Activated CD8-positive, alpha-beta memory T cell treated with anti-CD3 and anti-CD28 coated beads, Interleukin-2, amount 10 ng/mL, durations not matched to agents 7 days and 5 days (primary cell): ENCODE measurements at places on chromosomes 4 and X.
A peak's percentile ranks its signal among the peaks of the same experiment; 100 is the strongest.

DNA sequence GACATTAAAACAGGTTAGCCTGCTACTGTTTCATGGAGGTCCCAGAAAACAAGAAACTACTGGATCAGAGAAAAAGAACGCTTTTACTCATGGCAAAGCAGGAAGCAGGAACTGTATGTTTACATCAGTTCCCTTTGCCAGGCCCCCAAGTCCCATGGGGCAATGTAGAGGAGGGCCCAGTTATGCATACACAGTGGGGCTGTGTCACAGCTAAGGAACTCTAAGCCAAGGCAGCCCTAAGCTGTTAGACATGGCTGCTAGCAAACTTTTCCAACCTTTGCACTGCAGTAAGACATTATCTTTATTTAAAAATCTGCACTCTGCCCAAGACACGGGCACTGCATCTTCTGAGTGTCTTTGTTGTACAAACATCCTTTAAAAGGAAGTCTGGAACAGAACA is 975.8 kb downstream of the C4orf33 start:
- H3K36me3 ChIP-seq = no peaks in the 10 kb centered on the region
- no peak overlapping the region for H3K4me3 ChIP-seq
- no peak overlapping the region for H3K27ac ChIP-seq
- no peaks in the 10 kb centered on the region for H3K4me1 ChIP-seq

DNA sequence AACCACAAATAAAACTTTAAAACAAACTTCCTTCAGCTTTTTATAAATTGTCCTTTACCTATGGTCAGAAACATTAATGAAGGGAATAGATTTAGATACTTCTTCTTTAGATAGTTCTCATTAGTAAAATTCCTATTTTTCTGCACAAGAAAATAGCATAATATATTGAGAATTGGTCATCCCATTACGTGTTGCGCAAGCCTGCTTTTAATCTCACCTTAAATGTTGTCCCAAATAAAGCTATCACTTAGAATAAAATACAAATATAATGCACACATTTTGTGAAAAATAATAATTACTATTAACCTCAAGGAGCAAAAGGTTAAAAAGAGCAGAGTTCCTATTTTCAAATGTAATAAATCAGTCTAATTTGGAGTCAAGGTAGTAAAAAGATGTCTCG is 95.2 kb upstream of the TTC29 start:
- DNase-seq = no peak
- no peaks in the 10 kb centered on the region for H3K36me3 ChIP-seq
- no peak overlapping the region for H3K4me3 ChIP-seq
- no peaks in the 10 kb centered on the region for H3K4me1 ChIP-seq
- H3K27ac ChIP-seq = no peak overlapping the region

GRCh38 chr4:169906104-169906503 is 120.1 kb downstream of the MFAP3L start:
- H3K27ac ChIP-seq = no peak overlapping the region
- no peaks in the 10 kb centered on the region for H3K4me1 ChIP-seq
- H3K36me3 ChIP-seq = no peaks in the 10 kb centered on the region
- DNase-seq = no peak

GRCh38 chr4:8723222-8723980 is 130.8 kb downstream of the CPZ start:
- peaks cover 3% of the 10 kb centered on the region for H3K4me1 ChIP-seq
- no peaks in the 10 kb centered on the region for H3K36me3 ChIP-seq
- no peak for DNase-seq
- H3K4me3 ChIP-seq = no peak overlapping the region

- H3K4me3 ChIP-seq = no peak overlapping the region
- no peak for DNase-seq
- no peaks in the 10 kb centered on the region for H3K4me1 ChIP-seq
- peaks cover 22% of the 10 kb centered on the region for H3K36me3 ChIP-seq
- no peak overlapping the region for H3K27ac ChIP-seq
These were observed 16.0 kb downstream of the C4orf33 start for GRCh38 chr4:129111919-129112318.

DNA sequence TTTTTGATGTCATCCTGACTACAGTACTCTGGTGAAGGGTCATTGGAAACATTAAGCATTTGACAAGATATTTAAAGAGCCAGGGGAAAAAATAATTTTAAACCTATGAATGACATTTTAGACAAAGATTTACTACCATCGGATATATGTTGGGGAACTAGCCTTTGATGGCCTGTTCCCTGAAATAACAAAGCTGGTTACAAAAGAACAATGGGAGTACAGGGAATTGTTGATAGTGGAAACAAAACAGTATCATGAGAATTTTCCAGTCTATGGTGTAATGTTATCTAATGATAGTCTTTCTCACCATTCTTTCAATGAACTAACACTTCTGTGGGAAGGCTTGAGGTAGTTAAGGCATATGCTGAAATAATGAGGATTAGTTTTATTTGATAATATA is 125.9 kb upstream of the KLHL4 start:
- H3K36me3 ChIP-seq = no peaks in the 10 kb centered on the region
- no peak overlapping the region for H3K4me3 ChIP-seq
- no peaks in the 10 kb centered on the region for H3K27me3 ChIP-seq
- no peaks in the 10 kb centered on the region for H3K4me1 ChIP-seq
- no peak overlapping the region for H3K27ac ChIP-seq

GRCh38 chr4:151418385-151418784 is 9.4 kb downstream of the FHIP1A start:
- H3K4me3 ChIP-seq = no peak overlapping the region
- DNase-seq = no peak
- peaks cover 43% of the 10 kb centered on the region for H3K27me3 ChIP-seq
- H3K36me3 ChIP-seq = no peaks in the 10 kb centered on the region
- H3K4me1 ChIP-seq = no peaks in the 10 kb centered on the region
- H3K27ac ChIP-seq = no peak overlapping the region

- no peak overlapping the region for H3K27ac ChIP-seq
- H3K4me1 ChIP-seq = no peaks in the 10 kb centered on the region
- no peak overlapping the region for H3K4me3 ChIP-seq
- no peaks in the 10 kb centered on the region for H3K27me3 ChIP-seq
- no peak for DNase-seq
- no peaks in the 10 kb centered on the region for H3K36me3 ChIP-seq
These were observed 457.4 kb downstream of the SMARCA1 start for GRCh38 chrX:129065895-129066294.

- H3K4me3 ChIP-seq = no peak overlapping the region
- no peaks in the 10 kb centered on the region for H3K36me3 ChIP-seq
- no peak overlapping the region for H3K27ac ChIP-seq
- no peak for DNase-seq
- H3K4me1 ChIP-seq = no peaks in the 10 kb centered on the region
These were observed 151.6 kb downstream of the AASDH start for GRCh38 chr4:56235725-56236124.

- H3K4me3 ChIP-seq = no peak overlapping the region
- H3K36me3 ChIP-seq = peaks cover 30% of the 10 kb centered on the region
- H3K27ac ChIP-seq = no peak overlapping the region
- peaks cover 6% of the 10 kb centered on the region for H3K4me1 ChIP-seq
These were observed 62.6 kb downstream of the CASP6 start for GRCh38 chr4:109640644-109641043.

- peaks cover 3% of the 10 kb centered on the region for H3K27me3 ChIP-seq
- H3K27ac ChIP-seq = no peak overlapping the region
- no peak overlapping the region for H3K4me3 ChIP-seq
- DNase-seq = no peak
These were observed 21.2 kb downstream of the CCDC160 start for GRCh38 chrX:134258202-134258601.

- DNase-seq = no peak
- no peaks in the 10 kb centered on the region for H3K27me3 ChIP-seq
- no peaks in the 10 kb centered on the region for H3K4me1 ChIP-seq
These were observed 154.3 kb upstream of the DCAF8L1 start for GRCh38 chrX:28135378-28136047.

GRCh38 chrX:12002876-12003275 is 135.4 kb upstream of the FRMPD4 start:
- H3K4me3 ChIP-seq = no peak overlapping the region
- no peaks in the 10 kb centered on the region for H3K27me3 ChIP-seq
- H3K4me1 ChIP-seq = peaks cover 2% of the 10 kb centered on the region

DNA sequence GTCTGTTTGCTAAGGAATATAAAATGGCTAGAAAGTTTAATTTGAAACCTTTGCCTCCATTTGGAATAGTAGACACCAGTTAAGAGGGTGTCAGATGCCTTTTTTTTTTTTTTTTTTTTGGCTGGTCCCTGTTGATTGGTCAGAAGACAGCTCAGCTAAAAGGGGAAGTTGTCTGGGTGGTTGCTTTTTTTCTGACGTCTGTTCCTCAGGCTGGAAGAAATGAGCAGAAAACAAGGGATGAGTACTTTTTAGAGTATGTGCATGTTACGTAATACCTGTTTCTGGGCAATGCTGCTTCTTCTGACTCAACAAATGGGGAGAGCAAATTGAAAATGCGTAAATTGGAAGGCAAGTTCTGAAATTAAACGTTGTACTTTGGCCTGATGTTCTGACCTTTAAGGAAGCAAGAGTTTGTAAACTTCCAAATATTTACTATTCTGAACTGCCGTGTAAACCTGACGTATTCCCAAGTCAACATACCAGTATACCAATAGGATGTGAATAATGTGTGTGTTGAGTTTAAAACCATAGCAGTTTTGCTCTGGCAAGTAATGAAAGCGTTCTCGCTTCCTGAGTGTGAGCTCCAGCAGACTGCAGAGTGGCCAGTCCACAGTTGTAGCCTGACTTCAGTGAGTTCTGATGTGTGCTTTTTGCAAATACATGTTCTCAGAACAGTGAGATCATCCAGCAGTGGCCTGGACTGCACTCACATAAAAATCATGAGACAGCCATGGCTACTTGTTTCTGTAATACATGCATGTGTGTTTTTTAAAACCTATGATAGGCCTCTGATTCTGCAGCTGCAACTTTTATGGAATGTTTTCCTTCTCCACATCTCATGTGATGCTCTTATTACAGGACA is 1.7 kb downstream of the SAT1 start:
- H3K4me1 ChIP-seq = peaks cover 38% of the 10 kb centered on the region
- H3K36me3 ChIP-seq = peaks cover 25% of the 10 kb centered on the region
- peak overlapping the region; percentile 97 for H3K27ac ChIP-seq
- no peak for DNase-seq
